Ascending aorta (tissue), 2 donors: ENCODE measurements at places on chromosomes 2 and 18.

DNA sequence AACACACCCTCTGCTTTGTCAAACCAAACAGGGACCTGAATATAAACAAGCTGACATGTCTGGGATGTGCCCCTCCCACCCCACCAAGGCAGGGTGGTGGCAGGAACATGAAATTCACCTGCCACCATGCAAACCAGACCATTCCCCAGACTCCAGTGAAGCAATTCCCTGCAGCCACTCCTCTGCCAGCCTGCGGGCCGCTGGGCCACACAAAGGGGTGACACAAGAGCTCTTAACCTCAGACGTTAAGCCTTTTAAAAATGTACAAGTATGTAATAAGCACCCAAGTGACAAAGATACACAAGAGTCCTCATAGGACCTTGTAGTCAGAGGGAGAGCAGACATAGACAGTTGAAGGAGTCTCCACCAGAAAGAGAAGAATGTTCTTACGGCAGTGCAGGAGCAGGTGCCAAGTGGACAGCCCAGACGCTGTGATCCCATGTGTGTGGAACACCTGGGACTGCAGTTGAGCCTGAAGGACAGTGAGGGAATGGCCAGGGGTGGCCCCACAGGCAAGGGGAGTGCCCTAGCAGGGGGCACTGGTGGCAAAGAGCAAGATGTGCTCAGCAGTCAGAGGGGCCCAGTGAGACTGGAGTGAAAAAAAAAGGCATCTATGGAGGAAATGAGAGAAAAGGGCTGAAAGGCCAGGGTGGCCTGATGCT is 36.9 kb downstream of the CRACDL start:
- no peak for DNase-seq

DNA sequence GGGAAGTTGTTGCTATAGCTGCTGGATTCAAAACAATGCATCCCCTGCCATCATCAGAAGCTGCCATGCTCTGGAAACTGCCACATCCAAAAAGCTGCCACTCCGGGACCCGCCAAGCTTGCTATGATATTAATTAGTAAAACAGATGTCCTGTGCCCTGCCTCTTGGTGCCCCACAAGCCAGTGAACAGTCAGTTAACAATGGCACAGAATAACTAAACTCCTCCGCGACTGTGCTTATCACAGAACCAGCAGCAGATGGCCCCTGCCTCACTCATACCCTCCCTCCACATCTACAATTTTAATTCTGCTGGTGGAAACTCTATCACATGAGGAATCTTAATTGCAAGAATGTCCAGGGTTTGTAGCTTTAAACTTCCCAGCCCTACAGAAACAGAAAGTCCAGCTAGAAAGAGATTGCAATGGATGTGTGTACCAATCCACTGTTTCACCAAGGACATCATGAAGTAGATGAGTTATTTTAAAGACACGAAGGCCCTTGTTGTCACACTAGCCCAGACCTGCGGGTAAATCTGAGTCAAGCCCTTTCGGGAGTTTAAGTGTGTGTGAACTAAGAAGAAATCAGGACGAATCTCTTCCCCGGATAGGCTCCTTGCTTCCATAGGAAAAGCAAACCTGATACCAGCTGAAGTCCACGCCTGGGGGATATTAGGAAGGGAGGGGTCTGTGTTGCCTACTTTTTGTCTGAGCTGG is 7.4 kb upstream of the ACYP2 start:
- no peak for DNase-seq

DNA sequence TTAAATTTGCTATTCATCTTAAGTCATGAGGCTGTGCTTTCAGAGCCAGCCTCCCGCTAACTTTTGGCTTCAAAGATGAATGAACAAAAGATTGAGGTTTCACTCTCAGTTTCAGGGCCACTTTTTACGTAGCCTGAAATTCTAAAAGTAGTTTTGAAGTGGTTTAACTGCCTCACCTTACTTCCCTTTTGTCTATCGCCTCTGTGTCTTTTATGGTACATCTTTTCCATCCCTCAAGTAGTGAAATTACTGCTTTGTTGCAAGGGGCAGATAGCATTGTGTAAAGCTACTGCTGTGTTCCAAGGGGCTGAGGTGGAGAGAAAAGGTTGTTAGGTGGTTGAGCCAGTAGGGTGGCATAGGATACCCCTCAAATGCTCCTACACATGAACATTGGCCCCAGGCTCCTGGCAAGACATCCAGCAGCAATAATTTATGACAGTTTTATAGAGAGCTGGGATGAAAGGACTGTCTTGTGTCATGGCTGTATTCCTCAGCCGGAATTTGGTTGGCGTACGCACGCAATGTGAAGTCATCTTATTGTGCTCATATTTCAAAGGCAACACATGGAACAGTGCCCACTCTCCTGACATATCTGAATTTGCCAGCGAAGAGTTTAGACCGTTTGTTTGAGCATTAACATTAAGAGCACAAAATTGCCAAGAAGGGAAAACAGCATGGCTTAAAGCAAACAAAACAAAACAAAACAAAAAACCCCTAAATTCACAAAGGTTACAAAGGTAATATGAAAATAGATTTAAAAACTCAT is 32.2 kb downstream of the QPCT start:
- no peak for DNase-seq

- DNase-seq: no peak
Observed at GRCh38 chr2:196293751-196294515, 122.6 kb upstream of the STK17B start.

DNA sequence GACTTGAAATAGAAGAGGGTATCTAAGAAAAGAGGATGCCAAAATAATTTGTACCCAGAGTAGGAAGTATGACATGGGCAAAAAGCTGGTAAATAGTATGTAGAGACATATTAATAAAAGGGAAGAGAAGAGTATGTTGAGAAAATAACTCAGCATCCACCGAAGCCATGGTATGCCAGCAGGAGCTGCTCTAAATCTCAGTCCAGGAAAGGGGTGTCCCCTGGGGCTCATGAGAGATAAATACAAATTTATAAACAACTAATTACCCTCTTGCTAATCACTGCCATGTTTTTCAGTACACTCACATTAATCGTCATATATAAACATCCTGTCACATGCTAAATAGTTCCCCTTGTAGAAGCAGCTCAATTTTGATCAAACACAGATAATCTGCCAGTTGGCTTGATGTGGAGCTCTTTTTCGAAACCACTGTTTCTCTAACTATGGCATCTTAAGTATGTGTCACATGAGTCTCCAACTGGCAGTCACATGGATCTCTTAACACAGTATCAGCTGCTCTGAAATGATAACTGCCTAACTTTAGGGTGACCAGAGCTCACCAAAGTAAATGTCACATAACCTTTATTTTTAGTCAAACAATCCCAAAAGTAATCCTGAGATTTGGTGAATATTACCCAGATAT is 31.9 kb downstream of the EXOC6B start:
- DNase-seq: no peak

DNA sequence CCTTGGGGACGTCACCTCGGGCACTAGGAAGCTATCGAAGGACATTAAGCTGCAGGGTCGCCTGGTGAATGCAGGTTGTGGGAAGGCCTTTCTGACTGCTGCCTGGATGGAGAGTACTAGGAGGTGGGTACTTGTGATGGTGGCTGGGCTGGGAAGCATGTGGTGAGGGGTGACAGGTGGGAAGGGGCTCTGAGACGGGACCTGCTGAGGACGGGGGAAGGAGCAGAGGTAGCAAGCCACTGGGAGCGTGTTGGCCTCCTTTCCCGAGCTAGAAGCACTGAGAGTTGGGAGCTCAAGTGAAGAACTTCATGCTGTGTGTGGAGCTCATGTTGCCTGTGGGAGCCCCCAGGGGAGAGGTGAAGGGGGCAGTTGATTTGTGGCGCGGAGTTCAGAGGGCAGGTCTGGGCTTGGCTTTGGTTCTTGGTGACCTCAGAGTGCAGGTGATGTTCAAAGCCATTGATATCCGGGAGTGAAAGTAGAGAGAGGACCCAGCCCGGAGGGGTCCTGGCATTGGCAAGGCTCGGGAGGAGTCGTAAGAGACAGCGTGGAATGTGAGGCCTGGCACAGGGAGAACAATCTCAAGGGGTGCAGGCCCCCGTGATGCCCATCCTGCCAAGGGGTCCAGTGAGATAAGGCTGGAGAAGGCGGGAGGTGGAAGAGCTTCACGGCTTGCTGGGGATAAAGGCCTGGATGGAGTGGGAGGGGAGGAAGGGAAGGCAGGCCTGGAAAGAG is 13.2 kb downstream of the MROH2A start:
- no peak for DNase-seq

DNA sequence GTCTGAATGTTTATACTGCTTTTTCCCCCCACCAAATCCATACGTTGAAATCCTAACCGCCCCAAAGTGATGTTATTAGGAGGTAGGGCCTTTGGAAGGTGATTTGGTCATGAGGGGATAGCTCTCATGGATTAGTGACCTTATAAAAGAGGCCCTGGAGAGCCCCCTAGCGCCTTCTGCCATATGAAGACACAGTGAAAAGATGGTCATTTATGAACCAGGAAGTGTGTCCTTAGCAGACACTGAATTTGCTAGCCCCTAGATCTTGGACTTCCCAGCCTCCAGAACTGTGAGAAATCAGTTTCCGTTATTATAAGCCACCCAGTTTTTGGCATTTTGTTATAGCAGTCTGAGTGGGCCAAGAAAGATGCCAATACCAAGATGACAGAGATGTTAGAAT is 7.2 kb upstream of the TSN start:
- no peak for DNase-seq

DNA sequence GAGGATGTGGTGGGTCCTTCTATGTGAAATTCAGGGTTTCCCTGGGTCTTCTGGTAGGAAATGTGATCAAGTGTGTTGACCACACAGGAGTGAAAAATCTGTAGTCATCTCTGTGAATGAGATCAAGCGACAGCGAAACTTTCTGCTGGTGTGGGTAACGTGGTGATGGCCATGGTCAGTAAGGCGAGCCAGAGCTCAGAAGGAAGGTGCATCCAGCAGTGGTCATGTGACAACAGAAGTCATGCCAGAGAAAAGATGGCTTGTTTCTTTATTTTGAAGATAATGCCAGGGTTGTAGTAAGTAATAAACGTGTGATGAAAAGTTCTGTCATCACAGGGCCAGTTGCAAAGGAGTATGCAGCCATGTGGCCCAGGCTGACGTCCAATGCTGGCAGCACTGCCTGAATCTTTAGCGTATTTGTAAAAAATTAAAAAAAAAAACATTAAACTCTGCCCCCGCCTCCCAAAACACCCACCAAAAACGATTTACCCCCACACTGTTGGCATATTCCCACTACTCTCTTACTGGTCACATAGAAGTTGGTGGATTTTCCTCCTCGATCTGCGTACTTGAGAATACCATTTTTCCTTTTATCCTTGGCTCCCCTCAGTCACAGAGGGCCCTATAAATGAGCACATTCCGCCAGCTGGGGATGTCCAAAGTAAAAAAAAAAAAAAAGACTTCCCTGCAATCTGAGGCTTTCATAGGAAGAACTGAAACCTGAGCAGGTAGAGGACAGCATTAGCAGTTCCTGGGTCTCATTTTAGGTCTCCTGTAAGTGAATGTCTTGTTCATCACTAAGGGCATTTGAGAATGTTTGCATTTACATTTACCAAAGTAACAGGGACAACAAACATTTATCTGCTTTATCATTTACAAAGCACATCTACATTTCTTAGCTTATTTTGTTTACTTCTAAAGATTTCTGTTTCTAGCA is 70.6 kb downstream of the SLC4A3 start:
- DNase-seq: no peak

DNA sequence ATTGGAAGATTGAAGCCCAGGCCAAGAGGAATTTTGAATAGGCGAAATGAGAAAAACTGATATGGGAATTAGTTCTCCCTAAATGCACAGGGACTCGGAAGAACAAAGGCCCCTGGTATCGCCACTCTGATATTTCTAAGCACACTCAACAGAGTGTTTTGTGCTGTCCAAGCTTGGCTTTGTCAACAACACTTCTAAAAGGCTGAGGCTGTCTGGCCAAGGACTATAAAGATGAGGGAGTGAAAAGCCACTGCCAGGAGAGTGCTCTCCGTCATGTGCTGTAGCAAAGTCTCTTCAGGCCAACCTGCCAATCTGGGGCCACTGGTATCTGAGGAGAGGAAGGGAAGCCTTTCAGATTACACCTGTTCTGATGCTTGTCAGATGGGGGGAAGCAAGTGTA is 611.2 kb upstream of the PIK3C3 start:
- no peak for DNase-seq

- no peak for DNase-seq
Observed at GRCh38 chr2:96176661-96177060, 31.4 kb upstream of the DUSP2 start.

DNA sequence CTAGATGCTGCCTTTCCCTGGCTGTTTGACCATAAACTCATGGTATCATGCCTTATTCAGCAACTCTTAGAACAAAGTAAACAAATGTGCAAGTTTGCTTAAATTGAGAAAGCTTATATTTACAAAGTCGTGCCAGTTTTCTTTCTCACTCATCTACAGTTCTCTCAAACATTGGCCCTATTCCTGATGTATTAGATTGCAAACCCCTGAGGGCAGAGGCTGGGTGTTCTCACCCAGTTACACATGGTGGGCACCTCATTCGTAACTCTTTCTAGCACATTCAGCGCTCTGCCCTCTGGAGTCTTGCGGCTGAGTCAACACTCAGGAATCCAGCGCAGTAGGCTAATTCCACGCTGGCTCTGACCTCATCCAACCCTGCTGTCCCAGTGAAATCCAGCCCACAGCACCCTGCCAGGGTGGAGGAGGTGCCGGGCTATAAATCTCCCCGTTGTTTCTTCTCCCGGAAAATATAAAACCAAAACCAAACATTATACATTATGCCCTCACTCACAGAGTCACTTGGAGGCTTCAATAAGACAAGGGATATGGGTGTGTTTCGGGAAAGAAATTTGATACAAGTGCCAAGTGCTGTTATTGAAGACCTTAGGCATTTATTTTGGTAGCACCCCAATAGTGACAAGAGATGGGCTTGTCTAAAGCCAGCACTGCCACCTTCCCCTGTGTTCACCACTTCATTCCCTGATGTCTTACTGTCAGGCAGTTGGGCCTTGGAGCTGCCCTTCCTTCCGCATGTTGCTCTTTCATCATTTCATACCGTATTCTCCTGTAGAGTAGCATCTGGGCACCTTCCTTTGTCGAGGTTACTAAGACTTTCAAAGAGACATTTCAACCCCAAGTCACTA is 287.4 kb downstream of the PRKCE start:
- peak; percentile 32 for DNase-seq

GRCh38 chr2:203533676-203534591 is 1.2 kb downstream of the RAPH1 start:
- DNase-seq: no peak

DNA sequence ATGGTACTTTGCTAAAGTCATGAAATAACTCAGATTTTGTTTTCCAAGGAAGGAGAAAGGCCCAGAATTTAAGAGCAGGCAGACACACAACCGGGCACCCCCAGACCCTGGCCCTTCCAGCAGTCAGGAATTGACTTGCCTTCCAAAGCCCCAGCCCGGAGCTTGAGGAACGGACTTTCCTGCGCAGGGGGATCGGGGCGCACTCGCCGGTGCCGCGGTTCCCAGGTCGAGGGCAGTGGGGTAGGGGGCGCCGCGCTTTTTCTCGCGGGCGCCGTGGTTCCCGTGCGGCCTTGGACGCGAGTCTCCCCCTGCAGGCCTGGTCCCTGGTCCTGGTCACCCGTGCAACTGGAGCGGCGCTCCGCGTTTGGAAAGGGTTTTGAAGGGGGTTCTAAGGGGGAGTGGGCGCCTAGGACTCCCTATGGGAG is 1.2 kb downstream of the ZNF236 start:
- no peak for DNase-seq

- no peak for DNase-seq
Observed at GRCh38 chr2:219028996-219029828, 12.1 kb downstream of the CFAP65 start.
